ENCODE measurements at places on chromosomes 5 and 9. TPM values are rescaled to one million over a fixed set of nuclear protein-coding genes. Genes with fewer than 3 reads are reported as not detected.

FOXD4L4 gene
- total RNA-seq: 0.15 TPM

CLK4 gene
- 29.2 TPM for total RNA-seq

DNA sequence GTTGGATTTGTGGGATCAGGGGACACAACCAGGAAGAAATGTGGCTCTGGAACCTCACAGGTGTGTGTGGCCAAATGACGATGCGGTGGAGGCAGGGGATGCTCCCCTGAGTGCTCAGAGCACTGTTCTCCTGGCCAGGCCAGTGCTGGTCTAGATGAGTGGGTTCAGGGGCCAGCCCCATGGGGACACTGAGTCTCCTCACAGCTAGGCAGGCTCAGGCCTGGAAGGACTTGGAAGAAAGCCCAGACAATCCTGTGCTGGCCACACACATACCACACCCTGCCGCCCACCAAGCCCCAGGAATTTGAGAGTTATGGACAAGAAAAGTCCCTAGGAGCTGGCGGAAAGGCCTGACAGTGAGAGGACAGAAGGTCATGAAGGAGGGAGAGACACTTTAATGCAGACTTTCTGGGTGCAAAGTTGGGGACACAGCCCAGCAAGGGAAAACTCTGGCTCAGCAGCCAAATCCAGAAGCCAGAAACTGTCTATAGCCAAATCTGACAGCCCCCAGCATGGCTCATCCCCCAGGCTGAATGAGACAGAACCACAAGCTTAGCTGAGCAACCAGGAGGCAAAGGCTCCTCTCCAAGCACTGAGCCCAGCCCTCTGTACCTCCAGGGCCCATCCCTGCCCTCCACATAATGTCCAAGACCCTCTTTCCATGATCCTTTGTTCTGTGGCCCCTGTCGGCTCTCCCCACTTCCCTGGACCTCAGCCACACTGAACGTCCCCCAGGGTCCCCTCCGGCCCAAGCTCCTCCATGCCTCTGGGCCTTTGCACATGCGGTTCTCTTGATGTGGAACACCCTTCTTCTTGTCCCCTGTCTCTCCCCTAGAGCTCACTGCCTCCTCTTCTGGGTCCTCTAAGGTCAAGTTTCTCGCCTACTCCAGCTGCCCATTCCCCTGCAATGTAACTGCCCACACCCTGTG is 22.4 kb downstream of the LHX6 start:
- H3K4me1 ChIP-seq: no peaks in the 10 kb centered on the region
- DNase-seq: no peak
- no peak overlapping the region for H3K27ac ChIP-seq

DNA sequence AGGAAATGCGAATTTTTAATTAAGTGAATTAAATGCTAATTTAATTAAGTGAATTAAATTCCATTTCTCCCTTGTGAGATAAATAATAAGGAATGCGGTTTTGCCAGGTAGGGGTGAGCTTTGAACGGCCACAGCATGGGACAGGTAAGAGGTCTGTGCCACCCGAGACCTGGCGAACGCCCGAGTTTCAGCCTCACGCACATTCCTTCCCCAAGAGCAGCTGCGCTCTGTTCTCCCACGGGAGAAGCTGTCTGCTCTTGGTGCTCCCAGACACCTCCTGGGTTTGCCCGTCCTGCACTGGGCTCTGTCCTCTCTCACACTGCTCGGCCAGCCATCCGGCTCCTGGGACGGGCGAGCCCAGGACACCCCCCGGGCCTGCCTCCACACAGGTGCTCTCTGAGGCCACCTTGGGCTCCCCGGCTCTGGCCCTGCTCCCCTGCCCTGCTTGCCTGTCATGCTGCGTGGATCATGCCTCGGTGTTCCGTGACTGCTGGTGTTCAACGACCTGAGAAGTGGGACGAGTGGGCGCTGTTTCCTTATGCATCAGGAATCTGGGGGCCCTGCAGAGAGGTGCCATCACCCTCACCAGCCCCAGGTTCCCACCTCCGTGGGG is 13.7 kb upstream of the CAMSAP1 start:
- no peaks in the 10 kb centered on the region for H3K36me3 ChIP-seq
- H3K27ac ChIP-seq: no peak overlapping the region
- peak; percentile 35 for DNase-seq
- H3K27me3 ChIP-seq: no peaks in the 10 kb centered on the region
- H3K4me3 ChIP-seq: no peak overlapping the region

GRCh38 chr5:155540000-155540595 is 526.5 kb downstream of the KIF4B start:
- H3K27me3 ChIP-seq: no peaks in the 10 kb centered on the region
- no peak for DNase-seq
- H3K27ac ChIP-seq: no peak overlapping the region
- H3K36me3 ChIP-seq: no peaks in the 10 kb centered on the region

DNA sequence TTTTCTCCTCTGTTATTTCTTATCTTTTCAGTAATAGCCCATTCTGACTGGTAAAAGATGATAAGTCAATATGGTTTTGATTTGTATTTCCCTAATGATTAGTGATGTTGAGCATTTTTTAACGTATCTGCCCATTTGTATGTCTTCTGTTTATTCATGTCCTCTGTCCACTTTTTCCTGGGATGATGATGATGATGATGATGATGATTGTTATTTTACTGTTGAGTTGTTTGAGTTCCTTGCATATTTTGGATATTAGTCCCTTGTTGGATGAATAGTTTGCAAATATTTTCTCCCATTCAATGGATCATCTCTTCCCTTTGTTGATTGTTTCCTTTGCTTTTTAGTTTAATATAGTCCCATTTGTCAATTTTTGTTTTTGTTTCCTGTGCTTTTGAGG is 27.0 kb downstream of the UTP15 start:
- DNase-seq: no peak
- no peak overlapping the region for H3K27ac ChIP-seq
- H3K27me3 ChIP-seq: no peaks in the 10 kb centered on the region

DNA sequence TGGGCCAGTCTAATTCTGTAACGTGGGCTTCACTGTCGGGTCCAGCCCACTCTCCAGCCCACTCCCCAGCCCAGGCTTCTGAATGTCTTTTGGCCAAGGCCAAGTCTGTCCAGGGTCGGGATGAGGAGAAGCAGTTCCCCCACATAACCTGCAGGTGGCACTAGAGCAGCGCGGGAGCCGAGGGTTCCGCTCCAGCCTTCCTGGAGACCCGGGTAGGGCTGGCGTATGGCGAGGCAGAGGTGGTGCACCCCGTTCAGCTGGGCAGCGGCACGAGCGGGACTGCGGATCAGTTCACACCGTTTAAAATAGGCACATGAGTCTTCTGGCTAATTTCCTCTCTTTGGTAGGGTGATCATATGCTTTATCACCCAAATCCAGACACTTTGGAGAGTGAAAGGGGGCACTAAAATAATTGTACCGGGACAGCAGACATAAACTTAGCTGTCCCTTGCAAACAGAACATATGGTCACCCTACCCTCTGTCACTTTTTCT is 185.9 kb downstream of the MSX2 start:
- H3K27me3 ChIP-seq: no peaks in the 10 kb centered on the region
- H3K4me3 ChIP-seq: no peak overlapping the region
- no peaks in the 10 kb centered on the region for H3K4me1 ChIP-seq

DNA sequence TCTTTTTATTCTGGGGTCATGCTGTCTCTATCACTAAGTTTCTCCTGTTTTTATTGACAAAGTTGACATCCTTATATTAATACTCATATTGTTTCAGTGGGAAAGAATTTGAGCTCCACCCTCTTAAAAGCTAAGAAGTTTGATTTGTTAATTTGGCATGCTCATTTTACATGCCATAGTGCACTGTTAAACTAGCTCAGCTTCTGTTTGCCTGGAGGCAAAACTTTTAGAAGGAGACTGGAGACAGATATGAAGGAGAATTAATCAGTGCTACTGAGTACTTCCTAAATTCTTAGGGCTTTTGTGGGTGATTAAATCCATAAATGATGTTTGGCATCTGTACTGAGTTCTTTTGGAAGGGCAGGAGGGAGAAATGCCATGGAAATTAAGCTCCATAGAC is 138.9 kb downstream of the NTRK2 start:
- H3K4me3 ChIP-seq: no peak overlapping the region
- H3K4me1 ChIP-seq: no peaks in the 10 kb centered on the region
- H3K27ac ChIP-seq: no peak overlapping the region
- DNase-seq: no peak
- no peaks in the 10 kb centered on the region for H3K36me3 ChIP-seq

GRCh38 chr5:101643794-101644193 is 652.3 kb downstream of the SLCO4C1 start:
- no peak for DNase-seq
- no peaks in the 10 kb centered on the region for H3K36me3 ChIP-seq
- H3K27me3 ChIP-seq: no peaks in the 10 kb centered on the region
- H3K27ac ChIP-seq: no peak overlapping the region
- no peaks in the 10 kb centered on the region for H3K4me1 ChIP-seq

All from CD8-positive, alpha-beta memory T cell (primary cell).